ENCODE measurements at places on chromosomes 6 and 20. TPM values are rescaled to one million over a fixed set of nuclear protein-coding genes. Genes with fewer than 3 reads are reported as not detected.

GRCh38 chr6:72080260-72080941 lies 194.1 kb downstream of the RIMS1 start:
- no peaks in the 10 kb centered on the region for H3K36me3 ChIP-seq
- no peak overlapping the region for H3K4me3 ChIP-seq
- no peaks in the 10 kb centered on the region for H3K27me3 ChIP-seq
- no peaks in the 10 kb centered on the region for H3K4me1 ChIP-seq

DNA sequence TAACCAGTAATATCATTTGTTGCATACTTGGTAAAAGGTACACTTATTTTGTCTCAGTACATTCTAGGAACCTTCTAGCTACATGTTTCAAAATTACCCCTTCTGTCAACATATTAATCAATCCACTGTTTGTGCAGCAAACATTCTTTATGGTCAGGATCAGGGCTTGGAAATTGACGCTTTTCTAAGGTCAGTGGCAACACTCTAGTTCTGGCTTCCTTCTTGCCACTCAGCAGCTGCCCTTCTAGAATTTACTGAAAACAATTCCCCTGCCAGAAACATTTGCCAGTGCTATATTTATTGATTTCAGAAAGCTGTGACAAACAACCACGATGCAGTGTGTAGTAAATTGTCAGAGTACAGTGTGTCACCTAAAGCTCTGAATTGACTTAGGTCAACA lies 84.7 kb upstream of the FBXL4 start:
- H3K27ac ChIP-seq, result no peak overlapping the region
- H3K4me1 ChIP-seq, result peaks cover 7% of the 10 kb centered on the region
- no peaks in the 10 kb centered on the region for H3K36me3 ChIP-seq

DNA sequence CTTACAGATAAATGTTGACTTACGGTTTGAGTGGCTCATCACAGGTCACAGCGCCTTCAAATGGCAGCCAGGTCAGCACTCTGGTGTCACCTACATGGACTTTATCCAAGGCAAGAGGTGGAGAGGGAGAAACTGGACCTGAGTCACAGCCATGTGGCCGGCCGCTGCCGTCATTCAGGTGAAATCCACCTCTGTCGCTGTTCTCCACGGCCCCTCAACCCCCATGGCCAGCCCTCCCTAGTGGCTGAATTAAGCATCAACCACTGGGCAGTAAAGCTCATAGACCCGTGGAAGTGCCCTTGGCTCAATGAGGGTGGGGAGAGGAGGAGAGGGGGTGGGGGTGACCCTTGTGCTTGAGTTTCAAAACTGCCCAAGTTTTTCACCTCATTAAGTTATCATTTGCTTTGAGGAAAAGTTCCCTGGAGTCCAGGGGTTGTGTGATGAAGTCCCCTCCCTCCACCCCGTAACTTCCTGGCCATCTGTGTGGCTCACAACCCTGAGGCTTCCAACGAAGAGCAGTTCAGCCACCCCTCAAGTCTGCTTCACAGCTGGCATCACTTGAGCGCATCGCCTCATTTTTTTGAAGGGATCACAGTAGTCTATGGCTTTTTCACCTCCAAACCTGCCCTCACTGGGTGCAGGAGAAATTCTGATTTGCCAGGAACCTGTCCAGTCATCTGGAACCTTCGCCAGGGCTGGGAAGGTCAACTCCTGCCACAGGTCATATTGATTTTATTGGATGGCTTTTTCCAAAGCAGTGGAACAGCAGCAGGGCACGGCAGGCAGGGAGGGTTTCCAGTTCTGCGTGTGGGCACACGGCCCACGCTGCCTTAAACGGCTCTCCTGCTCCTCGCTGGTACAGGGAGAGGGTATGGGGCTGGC lies 43.5 kb upstream of the APCDD1L start:
- no peak overlapping the region for H3K27ac ChIP-seq
- no peak for DNase-seq
- no peak overlapping the region for H3K4me3 ChIP-seq
- H3K36me3 ChIP-seq, result no peaks in the 10 kb centered on the region

- H3K4me1 ChIP-seq, result peaks cover 6% of the 10 kb centered on the region
- no peaks in the 10 kb centered on the region for H3K27me3 ChIP-seq
- H3K4me3 ChIP-seq, result no peak overlapping the region
- no peaks in the 10 kb centered on the region for H3K36me3 ChIP-seq
- H3K27ac ChIP-seq, result no peak overlapping the region
- DNase-seq, result no peak
Observed at GRCh38 chr6:56849896-56850295, 105.0 kb upstream of the BEND6 start.

DNA sequence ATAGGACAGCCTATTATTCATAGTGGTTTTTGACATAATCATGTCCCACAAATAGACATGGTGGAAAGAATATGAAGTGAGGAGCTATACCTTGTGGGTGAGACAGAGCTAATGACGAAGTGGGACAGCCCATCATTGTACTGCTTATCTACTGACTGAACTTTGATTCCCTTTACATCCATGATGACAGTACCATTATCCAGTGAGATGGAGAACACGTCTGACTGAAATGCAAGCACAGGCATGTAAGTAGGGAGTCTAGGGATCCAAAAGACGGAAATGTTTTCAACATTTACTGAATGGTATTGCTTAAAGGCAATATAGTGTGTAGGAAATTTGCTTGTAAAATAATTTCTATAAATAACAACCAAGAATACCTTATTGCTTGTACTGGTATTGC lies 43.5 kb downstream of the FAM229B start:
- no peak overlapping the region for H3K4me3 ChIP-seq
- no peaks in the 10 kb centered on the region for H3K36me3 ChIP-seq
- no peak for DNase-seq
- no peaks in the 10 kb centered on the region for H3K4me1 ChIP-seq
- H3K27me3 ChIP-seq, result no peaks in the 10 kb centered on the region
- no peak overlapping the region for H3K27ac ChIP-seq

SMOC2 gene
- 22.7 TPM for total RNA-seq

COL9A1 gene
- 0.26 TPM for total RNA-seq
